MCF 10A (cell line): ENCODE measurements at places on chromosomes 12 and 14. TPM values are rescaled to one million over a fixed set of nuclear protein-coding genes. Genes with fewer than 3 reads are reported as not detected.

- H3K4me3 ChIP-seq, result no peak overlapping the region
- no peaks in the 10 kb centered on the region for H3K27me3 ChIP-seq
- no peak overlapping the region for H3K27ac ChIP-seq
- DNase-seq, result no peak
Observed at GRCh38 chr14:99497894-99498293, 16.7 kb downstream of the CCNK start.

DNA sequence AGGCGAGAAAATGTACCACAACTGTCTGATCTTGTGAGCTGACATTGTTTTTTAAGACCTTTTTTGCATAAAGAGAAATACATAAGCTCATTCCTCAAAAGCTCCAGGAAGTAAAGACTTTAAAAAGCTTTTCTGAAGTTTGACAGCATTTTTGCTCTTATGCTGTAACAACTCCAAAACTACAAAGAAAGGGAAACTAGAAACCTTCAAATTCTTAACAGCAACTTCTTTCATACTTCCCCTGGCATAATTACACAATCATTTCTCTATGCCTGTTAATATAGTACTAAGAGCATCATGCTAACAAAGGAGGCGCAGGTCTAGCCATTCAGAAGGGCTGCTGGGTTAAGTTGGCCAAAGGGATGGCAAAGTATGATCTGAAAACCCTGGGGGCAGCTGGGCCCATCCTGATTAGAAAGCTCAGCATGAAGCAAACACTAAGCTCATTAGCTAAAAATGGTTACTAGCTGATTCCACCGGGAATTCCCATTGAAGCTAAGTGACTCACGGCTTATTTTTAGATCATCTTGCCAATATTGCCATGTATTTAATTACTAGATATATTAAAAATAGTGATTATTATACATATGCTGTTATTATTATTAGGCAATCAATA, 26.1 kb upstream of the ANP32D start:
- no peaks in the 10 kb centered on the region for H3K4me1 ChIP-seq
- H3K36me3 ChIP-seq, result no peaks in the 10 kb centered on the region
- DNase-seq, result no peak

GRCh38 chr12:130118181-130118580, 44.1 kb upstream of the FZD10 start:
- H3K36me3 ChIP-seq, result no peaks in the 10 kb centered on the region
- H3K27ac ChIP-seq, result no peak overlapping the region
- no peak overlapping the region for H3K4me3 ChIP-seq
- DNase-seq, result no peak
- no peaks in the 10 kb centered on the region for H3K27me3 ChIP-seq

GRCh38 chr12:116266168-116266601, 11.3 kb downstream of the MED13L start:
- no peak overlapping the region for H3K4me3 ChIP-seq
- H3K27ac ChIP-seq, result no peak overlapping the region
- H3K4me1 ChIP-seq, result peaks cover 6% of the 10 kb centered on the region
- DNase-seq, result peak; percentile 50

GRCh38 chr12:52004042-52004648, 2.6 kb upstream of the TAMALIN start:
- no peaks in the 10 kb centered on the region for H3K4me1 ChIP-seq
- no peak overlapping the region for H3K27ac ChIP-seq
- no peak overlapping the region for H3K4me3 ChIP-seq
- no peaks in the 10 kb centered on the region for H3K36me3 ChIP-seq
- peak; percentile 60 for DNase-seq

- no peaks in the 10 kb centered on the region for H3K36me3 ChIP-seq
- H3K27me3 ChIP-seq, result no peaks in the 10 kb centered on the region
- H3K4me3 ChIP-seq, result no peak overlapping the region
Observed at GRCh38 chr12:18861287-18861858, 123.5 kb downstream of the CAPZA3 start.

- no peak overlapping the region for H3K27ac ChIP-seq
- peaks cover 15% of the 10 kb centered on the region for H3K36me3 ChIP-seq
- DNase-seq, result no peak
- H3K4me1 ChIP-seq, result peaks cover 39% of the 10 kb centered on the region
Observed at GRCh38 chr12:6772726-6773589, 638 bp downstream of the LAG3 start.

Gene PRPF39
- 36.7 and 41.4 TPM in 2 replicates for total RNA-seq
